A549 treated with CpdA at 1 μM for 4 hours (cell line): ENCODE measurements at places on chromosomes 5 and 9. TPM values are rescaled to one million over a fixed set of nuclear protein-coding genes. Genes with fewer than 3 reads are reported as not detected.

IL3 gene
- total RNA-seq: not detected in 5 replicates

BAAT gene
- 0.47 to 0.79 TPM (median 0.58 TPM) in 5 replicates for total RNA-seq

ABHD17B gene
- 14.6 to 17.0 TPM (median 16.4 TPM) in 5 replicates for total RNA-seq

RCL1 gene
- total RNA-seq: 35.7 to 42.6 TPM (median 39.6 TPM) in 5 replicates

ARID3C gene
- 0.15 to 0.33 TPM (median 0.23 TPM) in 4 of 5 replicates, not detected in the other for total RNA-seq

FAM53C gene
- 21.7 to 23.9 TPM (median 22.9 TPM) in 5 replicates for total RNA-seq

ELAVL2 gene
- 0.08 to 0.12 TPM in 2 of 5 replicates, not detected in the others for total RNA-seq

LURAP1L gene
- total RNA-seq: 11.3 to 15.5 TPM (median 13.3 TPM) in 5 replicates

ST8SIA4 gene
- 0.23 to 0.67 TPM (median 0.56 TPM) in 5 replicates for total RNA-seq

ASB6 gene
- total RNA-seq: 20.1 to 24.8 TPM (median 24.1 TPM) in 5 replicates

CENPH gene
- total RNA-seq: 24.3 to 29.3 TPM (median 27.5 TPM) in 5 replicates

RNF208 gene
- 1.1 to 2.4 TPM (median 1.9 TPM) in 5 replicates for total RNA-seq

IL4 gene
- not detected in 5 replicates for total RNA-seq

FBN2 gene
- 12.7 to 18.5 TPM (median 17.3 TPM) in 5 replicates for total RNA-seq

HSPB3 gene
- total RNA-seq: not detected in 5 replicates

HK3 gene
- total RNA-seq: 0.08 to 0.11 TPM in 2 of 5 replicates, not detected in the others

CTSV gene
- total RNA-seq: 12.2 to 15.9 TPM (median 12.9 TPM) in 5 replicates

EFNA5 gene
- 15.0 to 20.9 TPM (median 19.2 TPM) in 5 replicates for total RNA-seq

HBEGF gene
- 6.5 to 7.8 TPM (median 7.5 TPM) in 5 replicates for total RNA-seq

QRFP gene
- total RNA-seq: not detected in 5 replicates

FAM174A gene
- total RNA-seq: 10.0 to 17.1 TPM (median 14.4 TPM) in 5 replicates

REEP5 gene
- 139 to 150 TPM (median 143 TPM) in 5 replicates for total RNA-seq

CDX1 gene
- total RNA-seq: not detected in 5 replicates

ANKRD31 gene
- 0.03 to 0.12 TPM (median 0.07 TPM) in 5 replicates for total RNA-seq

CDKN2B-AS1 gene
- not detected in 5 replicates for total RNA-seq

TLN1 gene
- 114 to 130 TPM (median 122 TPM) in 5 replicates for total RNA-seq

SLC35D2 gene
- 15.3 to 20.5 TPM (median 19.4 TPM) in 5 replicates for total RNA-seq

EQTN gene
- not detected in 5 replicates for total RNA-seq

TTC16 gene
- total RNA-seq: 0.02 TPM in 1 of 5 replicates, not detected in the others

GIN1 gene
- total RNA-seq: 3.9 to 6.4 TPM (median 4.3 TPM) in 5 replicates

CNTLN gene
- 4.7 to 6.1 TPM (median 5.4 TPM) in 5 replicates for total RNA-seq

STING1 gene
- 0.81 to 1.2 TPM (median 1.1 TPM) in 5 replicates for total RNA-seq

TTF1 gene
- total RNA-seq: 14.3 to 19.3 TPM (median 15.3 TPM) in 5 replicates

TMEM215 gene
- not detected in 5 replicates for total RNA-seq

RNF180 gene
- total RNA-seq: 0.15 to 0.31 TPM (median 0.20 TPM) in 5 replicates

WHRN gene
- 5.1 to 7.6 TPM (median 6.8 TPM) in 5 replicates for total RNA-seq

GPR151 gene
- not detected in 5 replicates for total RNA-seq

HARS2 gene
- 34.5 to 44.5 TPM (median 38.9 TPM) in 5 replicates for total RNA-seq

CLIC3 gene
- 1.7 to 4.0 TPM (median 3.5 TPM) in 5 replicates for total RNA-seq

CA9 gene
- total RNA-seq: 3.0 to 9.1 TPM (median 5.3 TPM) in 5 replicates

CDO1 gene
- total RNA-seq: 0.05 to 0.09 TPM in 2 of 5 replicates, not detected in the others

BARHL1 gene
- 0.06 TPM in 1 of 5 replicates, not detected in the others for total RNA-seq

KYAT1 gene
- 7.7 to 8.8 TPM (median 8.1 TPM) in 5 replicates for total RNA-seq

PRRT1B gene
- total RNA-seq: 0.61 to 0.89 TPM (median 0.80 TPM) in 5 replicates

TRIM14 gene
- total RNA-seq: 9.8 to 12.9 TPM (median 11.6 TPM) in 5 replicates

PCDH12 gene
- 0.02 to 0.29 TPM in 2 of 5 replicates, not detected in the others for total RNA-seq

PCDHAC2 gene
- 2.3 to 4.8 TPM (median 2.6 TPM) in 5 replicates for total RNA-seq

SLC46A2 gene
- total RNA-seq: not detected in 5 replicates

NCBP1 gene
- total RNA-seq: 25.6 to 29.4 TPM (median 29.0 TPM) in 5 replicates

PCDHA6 gene
- 0.07 to 0.09 TPM (median 0.09 TPM) in 3 of 5 replicates, not detected in the others for total RNA-seq

SHISAL2B gene
- total RNA-seq: not detected in 5 replicates

F2RL2 gene
- total RNA-seq: 4.9 to 6.8 TPM (median 5.4 TPM) in 5 replicates

SLC6A18 gene
- not detected in 5 replicates for total RNA-seq
